ENCODE measurements at places on chromosomes 1 and 21.

DNA sequence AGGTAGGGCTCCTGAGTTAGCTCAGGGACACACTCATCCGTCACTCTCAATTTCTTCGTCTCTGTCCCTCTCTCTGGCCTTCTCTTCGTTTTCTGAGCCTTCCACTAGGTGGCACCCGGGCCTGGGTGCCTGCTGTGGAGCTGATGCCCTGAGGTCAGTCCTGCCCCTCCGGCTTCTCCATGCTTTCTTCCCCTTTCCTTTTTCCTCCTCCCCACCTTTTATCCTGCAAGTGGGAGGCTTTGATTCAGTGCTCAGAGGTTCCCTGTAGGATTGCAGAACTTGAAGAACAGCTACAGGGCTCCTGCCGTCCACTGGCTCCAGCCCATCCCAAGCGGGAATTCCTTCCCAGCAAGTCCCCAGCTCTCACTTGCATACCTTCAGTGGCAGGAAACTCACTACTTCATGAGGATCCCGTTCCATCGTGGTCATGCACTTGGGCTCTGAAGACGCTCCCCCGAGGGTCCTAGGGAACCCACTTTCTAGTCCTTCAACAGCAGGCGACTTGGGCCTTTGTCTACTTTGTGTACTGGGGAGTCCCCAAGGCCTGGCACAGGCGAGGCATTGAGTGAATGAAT, 45.6 kb downstream of the SRRM1 start:
- no peak for DNase-seq

DNA sequence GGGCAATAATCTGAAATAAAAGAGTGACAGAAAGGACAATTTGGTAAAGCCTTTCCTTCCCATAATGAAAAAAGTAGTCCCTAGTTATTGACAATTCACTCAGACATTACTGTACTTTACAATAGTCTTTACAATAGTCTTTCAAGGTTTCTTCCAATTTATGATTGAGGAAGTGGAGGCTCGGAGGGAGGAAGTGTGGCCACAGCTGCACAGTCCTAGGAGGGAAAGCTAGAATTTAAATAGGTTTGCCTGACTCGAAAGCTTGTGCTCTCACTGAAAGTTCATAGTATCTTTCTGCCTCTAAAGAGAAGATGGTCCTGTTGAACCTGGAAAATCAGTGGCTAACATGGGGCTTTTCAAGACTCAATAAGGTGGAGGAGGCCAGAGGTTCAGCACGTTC, 203.2 kb downstream of the SDCCAG8 start:
- DNase-seq = no peak

DNA sequence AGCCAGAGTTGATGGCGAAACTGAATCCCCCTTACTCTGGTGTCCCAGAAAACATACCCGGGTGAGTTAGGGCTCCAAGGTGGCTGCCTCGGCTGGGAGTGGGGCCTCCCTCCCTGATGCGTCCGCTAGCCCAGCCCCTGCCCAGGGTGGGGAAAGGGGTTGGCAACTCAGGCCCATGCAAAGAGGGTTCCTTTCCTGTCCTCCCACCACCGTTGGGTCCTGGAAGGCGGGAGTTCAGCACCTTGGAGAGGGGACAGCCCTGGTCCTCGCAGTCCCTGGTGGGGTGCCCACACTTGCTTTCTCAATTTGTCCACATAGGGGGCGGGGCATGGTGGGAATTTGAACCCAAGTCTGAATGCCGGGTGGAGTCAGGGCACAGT, 6.1 kb downstream of the SRM start:
- no peak for DNase-seq

DNA sequence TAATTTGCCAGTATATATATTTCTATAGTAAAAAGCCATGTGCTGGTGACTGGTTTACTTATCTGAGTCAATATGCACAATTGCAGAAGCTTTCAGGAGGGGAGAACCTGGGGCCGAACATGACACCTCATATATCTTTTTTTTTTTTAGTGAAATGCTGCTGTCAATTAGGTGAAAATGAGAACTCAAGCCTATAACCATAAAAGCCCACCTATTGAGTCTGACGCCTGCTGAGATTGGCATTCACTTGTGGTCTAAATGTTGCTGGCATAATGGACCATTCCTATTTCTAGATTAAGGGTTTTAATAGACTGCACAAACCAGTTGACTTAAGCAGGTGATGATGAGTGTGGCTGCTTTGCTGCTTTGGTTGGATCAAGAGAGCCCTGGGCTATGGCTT, 10.8 kb downstream of the NTMT2 start:
- DNase-seq = no peak

DNA sequence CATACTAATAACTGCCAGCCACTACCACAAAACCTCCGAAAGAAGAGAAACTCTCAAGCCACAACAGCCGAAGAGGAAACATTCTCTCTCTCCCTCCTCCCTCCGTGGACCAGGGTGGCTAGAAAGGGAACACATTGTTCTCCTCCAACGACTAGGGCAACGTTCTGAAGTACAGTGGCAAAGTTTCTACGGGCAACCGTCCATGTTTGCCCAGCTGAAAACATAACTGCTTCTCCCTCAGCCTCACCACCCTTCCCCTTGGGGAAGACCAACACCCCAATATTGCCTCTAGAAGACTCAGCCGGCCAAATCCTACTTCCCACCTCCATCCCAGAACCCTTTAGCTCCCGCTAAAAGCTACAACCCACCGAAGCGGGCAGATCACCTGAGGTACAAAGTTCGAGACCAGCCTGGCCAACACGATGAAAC, 2.0 kb downstream of the GLUL start:
- DNase-seq = no peak

GRCh38 chr1:192814805-192815204, 6.0 kb downstream of the RGS2 start:
- DNase-seq = no peak

- no peak for DNase-seq
Measured at GRCh38 chr1:94808669-94809068, 11.5 kb upstream of the SLC44A3 start.
